ENCODE measurements at places on chromosomes 13 and 19. TPM values are rescaled to one million over a fixed set of nuclear protein-coding genes. Genes with fewer than 3 reads are reported as not detected.

COX7A1 gene
- total RNA-seq, result 1.6 TPM

FDX2 gene
- 30.9 TPM for total RNA-seq

ZNF90 gene
- total RNA-seq, result 6.1 TPM

PALM3 gene
- total RNA-seq, result not detected

KCNN1 gene
- total RNA-seq, result not detected

ERICH6B gene
- not detected for total RNA-seq

MAMSTR gene
- 1.5 TPM for total RNA-seq

SPPL2B gene
- 15.8 TPM for total RNA-seq

IL27RA gene
- 7.8 TPM for total RNA-seq

PTGER1 gene
- not detected for total RNA-seq

IL17D gene
- 0.07 TPM for total RNA-seq

AP3D1 gene
- total RNA-seq, result 138 TPM

LHFPL6 gene
- total RNA-seq, result 20.9 TPM

ADPRHL1 gene
- 1.0 TPM for total RNA-seq

KIR3DL2 gene
- not detected for total RNA-seq

PAF1 gene
- total RNA-seq, result 54.8 TPM

SBK2 gene
- not detected for total RNA-seq

GZMM gene
- not detected for total RNA-seq

ZNF585A gene
- 7.2 TPM for total RNA-seq

ZNF583 gene
- total RNA-seq, result 3.9 TPM

ZNF83 gene
- 24.7 TPM for total RNA-seq

SPACA4 gene
- not detected for total RNA-seq

FAAP24 gene
- 5.0 TPM for total RNA-seq

KLK2 gene
- total RNA-seq, result not detected

ZNF460 gene
- total RNA-seq, result 54.6 TPM

KCNRG gene
- 0.49 TPM for total RNA-seq

CDX2 gene
- not detected for total RNA-seq

IGFL2 gene
- total RNA-seq, result 0.65 TPM

IFNL1 gene
- not detected for total RNA-seq

ZNF253 gene
- 3.3 TPM for total RNA-seq

ZNF763 gene
- total RNA-seq, result 0.61 TPM

ZNF566 gene
- 4.6 TPM for total RNA-seq

SYDE1 gene
- total RNA-seq, result 12.0 TPM

CACTIN gene
- total RNA-seq, result 23.7 TPM

ZNF780B gene
- 7.0 TPM for total RNA-seq

ADGRL1 gene
- total RNA-seq, result 10.9 TPM

OR10H1 gene
- total RNA-seq, result not detected

LSM14A gene
- 91.4 TPM for total RNA-seq

IGFL3 gene
- total RNA-seq, result 2.3 TPM

C13orf46 gene
- total RNA-seq, result not detected

MISP3 gene
- 0.78 TPM for total RNA-seq

FLT1 gene
- total RNA-seq, result not detected

PRKCG gene
- total RNA-seq, result 0.07 TPM

ZNF850 gene
- 2.2 TPM for total RNA-seq

SYNGR4 gene
- total RNA-seq, result not detected

SUGT1 gene
- total RNA-seq, result 48.0 TPM

C19orf73 gene
- 0.71 TPM for total RNA-seq
